ENCODE measurements at places on chromosomes 1 and 21.

GRCh38 chr1:181312946-181313345 lies 170.4 kb upstream of the CACNA1E start:
- DNase-seq: no peak

GRCh38 chr1:8985915-8986813 lies 40.1 kb downstream of the SLC2A7 start:
- no peak for DNase-seq

DNA sequence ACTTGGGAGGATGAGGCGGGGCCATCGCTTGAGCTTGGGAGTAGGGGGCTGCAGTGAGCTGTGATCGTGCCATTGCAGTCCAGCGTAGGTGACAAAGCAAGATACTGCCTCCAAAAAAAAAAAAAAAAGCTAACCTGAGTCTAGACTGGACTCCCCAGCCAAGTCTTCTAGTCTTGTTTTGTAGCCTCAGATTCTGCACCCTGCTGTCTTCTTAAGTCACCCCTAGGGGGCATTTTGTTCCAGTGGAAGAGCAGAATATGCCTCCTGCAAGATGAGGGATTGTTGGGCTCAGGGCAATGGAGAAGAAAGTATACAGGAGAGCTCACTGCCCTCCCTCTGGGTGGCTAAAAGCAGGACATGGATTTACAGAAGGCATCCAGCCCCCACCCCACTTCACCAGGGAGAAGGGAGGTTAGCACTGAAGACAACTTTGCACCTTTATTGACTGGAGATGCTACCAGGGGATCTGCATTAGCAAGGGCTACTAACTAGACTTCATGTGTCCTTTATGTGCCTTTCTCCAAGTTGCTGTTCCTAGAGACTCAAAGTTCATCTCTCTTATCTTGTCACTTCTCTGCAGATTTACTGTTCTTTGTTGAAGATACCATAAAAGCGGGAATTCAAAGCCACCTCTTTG lies 15.3 kb upstream of the RNF187 start:
- DNase-seq: no peak

GRCh38 chr1:31955917-31956736 lies 18.0 kb upstream of the PTP4A2 start:
- no peak for DNase-seq

GRCh38 chr1:161225178-161225533 lies 704 bp upstream of the TOMM40L start:
- no peak for DNase-seq

DNA sequence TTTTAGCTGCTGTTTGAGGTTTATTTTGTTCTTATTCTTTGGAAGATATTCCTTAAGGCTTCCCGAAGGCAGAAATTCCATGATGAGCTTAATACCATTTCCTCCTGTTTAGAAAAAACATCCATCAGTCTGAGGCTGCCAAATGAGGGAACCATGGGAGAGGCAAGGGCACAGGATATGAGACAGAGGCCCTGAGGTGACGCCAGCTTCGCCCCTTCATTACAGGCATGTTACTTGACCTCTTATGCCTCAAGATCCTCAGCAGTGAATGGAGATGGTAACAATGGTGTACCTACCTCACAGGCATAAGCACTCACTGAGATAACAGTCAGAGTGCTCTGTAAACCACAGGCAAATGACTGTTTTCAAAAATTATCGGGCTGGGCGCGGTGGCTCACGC lies 93.6 kb downstream of the RAVER2 start:
- DNase-seq: no peak

GRCh38 chr1:234836045-234836681 lies 226.2 kb upstream of the IRF2BP2 start:
- DNase-seq: no peak

DNA sequence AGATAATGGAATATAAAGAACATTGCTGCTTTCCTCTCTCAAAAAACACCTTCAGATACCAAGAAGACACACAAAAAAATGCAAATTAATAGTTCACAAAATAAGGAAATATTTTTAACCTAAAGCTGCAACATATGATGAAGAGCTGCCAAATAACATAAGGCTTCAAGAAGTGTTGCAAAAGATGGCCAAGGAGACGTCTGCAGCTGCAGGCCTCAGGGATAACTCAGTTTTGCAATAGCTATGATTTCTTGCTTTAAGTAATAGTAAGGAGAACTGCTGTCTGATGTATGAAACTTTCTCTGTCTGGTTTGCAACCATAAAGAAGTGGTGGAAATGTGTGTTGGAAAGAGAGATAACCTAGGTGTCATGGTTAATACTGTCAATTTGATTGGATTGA lies 1237.5 kb downstream of the MRPL39 start:
- no peak for DNase-seq

GRCh38 chr1:82704393-82704792 lies 903.7 kb downstream of the ADGRL2 start:
- DNase-seq: no peak

DNA sequence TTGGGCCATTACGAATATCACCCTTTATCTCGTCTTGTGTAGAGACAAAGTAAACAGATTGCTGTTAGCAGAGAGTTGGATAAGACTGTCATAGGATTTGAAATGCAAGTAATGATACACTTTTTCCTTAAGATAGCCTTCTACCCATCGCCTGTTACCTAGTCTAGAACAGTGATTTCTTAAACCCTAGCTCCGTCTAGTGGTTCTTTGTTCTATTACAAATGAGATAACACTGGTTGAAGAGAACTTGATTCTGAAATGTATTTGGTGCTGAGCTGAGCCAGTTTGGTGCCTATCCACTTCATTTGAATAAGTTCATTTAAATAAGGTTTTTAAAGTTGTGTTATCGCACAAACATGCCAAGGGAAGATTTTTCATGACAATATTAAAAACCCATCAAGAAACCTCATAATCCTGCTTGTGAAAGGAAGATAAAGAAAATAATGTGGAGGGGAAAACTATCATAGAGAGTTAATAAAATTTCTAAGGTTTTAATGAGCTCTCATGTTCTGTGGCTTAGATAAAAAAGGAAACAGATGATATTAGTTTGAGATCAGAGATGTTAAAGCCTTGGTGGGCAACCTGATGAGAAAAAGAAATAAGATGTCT lies 1.5 kb upstream of the KCNH1 start:
- no peak for DNase-seq

GRCh38 chr1:231828182-231828920 lies 201.8 kb downstream of the DISC1 start:
- no peak for DNase-seq

DNA sequence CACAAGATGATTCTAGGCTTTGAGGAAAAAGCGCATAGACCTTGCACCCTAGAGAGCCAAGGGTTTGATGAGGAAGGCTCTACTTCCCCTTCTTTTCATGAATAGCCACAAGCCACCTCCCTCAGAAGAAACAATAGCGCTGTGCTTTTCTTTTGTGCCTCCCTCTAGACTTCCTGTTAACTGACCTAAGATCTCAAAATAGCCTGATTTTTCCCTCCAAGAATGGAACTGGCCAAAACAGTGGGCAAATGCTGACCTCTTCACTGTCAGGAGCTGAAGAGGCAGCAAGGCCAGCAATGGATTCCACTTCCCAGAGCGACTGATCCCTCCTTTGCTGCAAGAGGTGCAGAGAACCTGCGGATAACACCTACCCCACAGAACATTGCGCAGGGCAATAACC lies 362.8 kb downstream of the KCNH1 start:
- no peak for DNase-seq

DNA sequence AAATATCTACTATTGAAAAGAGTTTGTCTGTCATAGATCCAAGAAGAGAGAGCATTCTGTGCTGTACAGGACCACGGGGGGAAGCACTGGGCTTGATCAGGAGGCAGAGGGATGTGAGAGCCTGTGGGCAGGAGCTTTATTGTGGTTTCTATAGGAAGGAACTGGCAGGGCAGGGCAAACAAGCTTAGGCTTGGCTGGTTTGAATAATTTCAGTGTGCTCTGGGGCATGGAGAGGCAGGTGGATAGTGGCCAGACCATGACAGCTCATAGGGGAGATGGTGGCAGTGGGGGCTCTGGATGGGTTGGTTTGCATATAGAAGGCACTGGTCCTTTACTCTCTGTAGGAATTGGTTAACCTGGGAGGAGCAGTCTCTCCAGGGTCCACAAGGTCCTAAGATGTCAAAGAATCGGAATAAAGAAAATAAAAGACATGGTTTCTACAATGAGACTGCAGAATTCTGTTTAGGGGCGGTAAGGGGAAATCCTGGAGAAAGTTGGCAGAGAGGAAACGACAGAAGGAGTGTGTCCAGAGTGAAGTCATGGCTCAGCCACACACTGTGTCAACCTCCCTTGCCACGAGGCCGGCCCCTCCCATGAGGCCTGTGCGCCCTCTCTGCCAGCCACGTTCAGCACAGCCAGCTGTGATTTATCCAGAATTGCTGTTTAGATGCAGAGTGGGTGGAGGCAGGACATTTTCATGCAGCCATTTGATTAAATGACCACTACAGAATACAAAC lies 81.7 kb upstream of the PGBD5 start:
- no peak for DNase-seq

DNA sequence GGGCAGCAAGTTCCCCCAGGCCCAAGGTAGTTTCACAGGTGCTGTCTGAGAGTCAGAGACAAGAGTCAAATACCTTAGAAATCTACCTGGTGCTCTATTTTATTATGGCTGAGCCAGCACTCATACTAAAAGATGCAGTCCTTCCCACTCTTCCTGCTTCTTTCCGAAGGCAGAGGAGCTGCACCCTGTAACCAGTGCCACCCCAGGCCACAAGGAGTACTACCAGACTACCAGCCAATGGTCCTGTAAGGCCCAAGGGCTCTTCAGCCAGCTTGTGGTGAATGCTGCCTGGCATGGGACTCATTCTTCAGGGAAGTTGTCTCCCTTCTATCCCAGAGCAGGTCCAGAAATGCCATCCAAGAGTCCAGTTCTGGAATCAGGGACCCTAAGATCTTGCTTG lies 203.8 kb upstream of the DUSP10 start:
- DNase-seq: no peak

DNA sequence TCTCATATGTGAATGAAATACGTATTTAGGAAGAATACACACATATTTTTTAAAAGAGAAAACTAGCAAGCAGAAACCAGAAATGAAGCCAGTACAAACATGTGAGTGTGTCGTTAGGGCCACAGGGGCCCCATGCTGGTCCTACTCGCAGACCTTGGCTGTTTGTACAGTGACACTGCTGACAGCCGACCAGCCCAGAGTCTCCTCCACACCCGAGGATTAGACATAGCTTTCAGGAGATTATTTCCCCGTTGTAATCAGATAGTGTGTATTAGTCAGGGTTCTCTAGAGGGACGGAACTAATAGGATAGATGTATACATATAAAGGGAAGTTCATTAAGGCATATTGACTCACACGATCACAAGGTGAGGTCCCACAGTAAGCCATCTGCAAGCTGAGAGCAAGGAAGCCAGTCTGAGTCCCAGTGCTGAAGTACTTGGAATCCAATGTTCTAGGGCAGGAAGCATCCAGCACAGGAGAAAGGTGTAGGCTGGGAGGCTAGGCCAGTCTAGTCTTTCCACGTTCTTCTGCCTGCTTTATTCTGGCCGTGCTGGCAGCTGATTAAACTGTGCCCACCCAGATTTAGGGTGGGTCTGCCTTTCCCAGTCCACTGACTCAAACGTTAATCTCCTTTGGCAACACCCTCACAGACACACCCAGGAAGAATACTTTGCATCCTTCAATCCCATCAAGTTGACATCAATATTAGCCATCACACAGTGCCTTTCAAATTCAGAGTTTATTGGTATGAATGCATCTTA lies 51.2 kb downstream of the DIP2A start:
- no peak for DNase-seq

DNA sequence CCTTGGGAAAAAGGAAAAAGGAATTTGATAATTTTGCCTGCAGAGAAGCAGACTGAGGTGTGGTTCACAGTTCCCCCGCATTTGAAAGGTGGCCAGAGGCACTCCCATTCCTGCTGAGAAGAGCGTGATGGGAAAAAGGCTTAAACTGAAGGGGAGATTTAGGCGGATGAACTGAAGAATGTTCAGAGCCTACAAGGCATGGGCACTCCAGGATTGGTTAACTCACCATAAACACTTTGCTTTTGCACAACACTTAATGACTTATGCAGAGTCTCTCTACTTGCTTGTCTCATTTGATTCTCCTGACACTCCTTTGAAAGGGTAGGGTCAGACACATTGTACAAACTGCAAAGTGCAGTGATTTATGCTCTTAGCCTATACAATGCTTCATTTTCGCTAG lies 119.6 kb upstream of the RUNX1 start:
- no peak for DNase-seq

DNA sequence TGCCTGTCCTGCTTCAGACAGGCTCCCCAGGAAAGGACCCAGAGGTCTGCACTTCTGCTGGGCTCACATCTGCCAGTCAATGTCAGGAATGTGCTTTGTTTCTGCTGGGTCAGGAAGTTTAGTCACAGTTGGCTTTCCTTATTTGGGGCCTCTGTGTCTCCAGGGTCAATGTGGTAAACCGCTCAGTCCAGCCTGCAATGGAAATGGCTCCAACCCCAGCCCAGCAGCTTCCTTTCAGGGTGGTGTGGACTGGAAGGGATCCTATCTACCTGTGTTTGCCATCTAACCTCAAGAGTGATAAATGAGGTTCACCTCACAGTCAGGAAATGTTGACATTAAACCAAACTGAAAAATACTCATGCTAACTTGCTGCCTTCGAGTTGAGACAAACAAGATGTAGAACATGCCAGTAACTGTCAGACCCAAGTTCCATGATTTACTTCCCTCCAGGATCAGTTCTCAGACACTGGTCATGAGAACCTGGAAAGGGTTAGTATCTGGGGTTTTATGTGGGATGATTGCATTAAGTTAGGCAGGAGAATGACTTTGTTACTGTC lies 20.3 kb downstream of the ENO1 start:
- no peak for DNase-seq

- DNase-seq: no peak
Observed at GRCh38 chr1:41868241-41868998, 50.3 kb downstream of the HIVEP3 start.

- no peak for DNase-seq
Observed at GRCh38 chr1:230797942-230798365, 50.8 kb downstream of the CAPN9 start.

DNA sequence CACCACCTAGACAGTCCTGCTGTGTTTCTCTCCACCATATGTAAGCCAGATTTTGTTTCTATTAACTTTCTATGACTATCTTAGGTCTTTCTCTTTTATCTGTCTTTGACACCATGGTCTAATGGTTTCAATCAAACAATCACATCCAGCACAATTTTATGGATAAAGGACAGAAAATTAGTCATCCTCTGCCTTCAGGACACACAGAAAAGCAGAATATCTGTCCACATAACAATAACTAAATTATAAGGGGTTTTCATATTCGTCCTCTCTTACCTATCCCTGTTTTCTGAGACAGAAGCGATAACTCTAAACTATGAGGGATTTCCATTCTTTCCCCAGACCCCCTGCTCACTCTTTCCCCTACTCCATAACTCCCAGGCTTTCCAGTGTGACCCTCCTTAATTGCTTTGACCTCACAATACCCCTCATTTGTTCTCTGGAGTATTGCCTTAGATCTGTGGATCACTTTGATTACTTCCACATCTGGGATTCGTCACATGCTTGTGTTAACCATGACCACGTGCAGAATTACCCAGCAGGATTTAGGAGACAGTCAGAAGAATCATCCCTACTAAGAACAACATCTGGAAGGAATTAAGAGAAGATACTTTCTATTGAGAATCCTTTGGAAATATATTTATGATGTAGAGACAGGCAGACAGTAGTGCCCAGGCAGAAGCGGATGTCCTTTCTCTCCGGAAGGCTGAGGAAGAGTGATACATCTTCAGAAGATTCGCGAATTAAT lies 108.2 kb upstream of the GREM2 start:
- no peak for DNase-seq

GRCh38 chr1:236139495-236139894 lies 2.8 kb upstream of the GPR137B start:
- DNase-seq: no peak

GRCh38 chr1:184457500-184457899 lies 70.7 kb downstream of the C1orf21 start:
- DNase-seq: no peak

Measured in stimulated activated CD8-positive, alpha-beta memory T cell treated with anti-CD3 and anti-CD28 coated beads, Interleukin-4, amount 100 ng/mL, for 1 hour (primary cell).